ENCODE measurements at places on chromosomes 5 and 9.

- DNase-seq: no peak
These were observed 235.0 kb downstream of the FANCC start for GRCh38 chr9:95082401-95083084.

- no peak for DNase-seq
These were observed 75.1 kb upstream of the PANK3 start for GRCh38 chr5:168654211-168654721.

DNA sequence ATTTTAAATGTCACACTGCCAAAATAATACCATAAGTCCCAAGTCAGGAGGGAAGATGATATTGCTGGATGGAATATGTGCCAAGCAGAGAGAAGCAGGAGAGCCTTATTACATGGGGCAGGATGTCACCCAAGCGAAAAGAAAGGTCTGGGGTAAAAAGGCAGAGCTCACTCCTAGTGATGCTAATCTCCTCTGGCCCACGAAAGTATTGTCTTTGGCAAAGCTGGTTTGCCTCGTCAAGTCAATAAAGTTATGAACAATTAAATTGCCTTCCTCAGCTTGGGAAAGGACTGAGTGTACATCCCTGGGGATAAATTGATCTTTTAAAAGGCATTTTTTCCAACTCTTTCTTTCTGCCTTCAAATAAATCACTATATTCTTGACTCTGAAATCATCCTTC, 220.6 kb downstream of the DMAC1 start:
- no peak for DNase-seq

DNA sequence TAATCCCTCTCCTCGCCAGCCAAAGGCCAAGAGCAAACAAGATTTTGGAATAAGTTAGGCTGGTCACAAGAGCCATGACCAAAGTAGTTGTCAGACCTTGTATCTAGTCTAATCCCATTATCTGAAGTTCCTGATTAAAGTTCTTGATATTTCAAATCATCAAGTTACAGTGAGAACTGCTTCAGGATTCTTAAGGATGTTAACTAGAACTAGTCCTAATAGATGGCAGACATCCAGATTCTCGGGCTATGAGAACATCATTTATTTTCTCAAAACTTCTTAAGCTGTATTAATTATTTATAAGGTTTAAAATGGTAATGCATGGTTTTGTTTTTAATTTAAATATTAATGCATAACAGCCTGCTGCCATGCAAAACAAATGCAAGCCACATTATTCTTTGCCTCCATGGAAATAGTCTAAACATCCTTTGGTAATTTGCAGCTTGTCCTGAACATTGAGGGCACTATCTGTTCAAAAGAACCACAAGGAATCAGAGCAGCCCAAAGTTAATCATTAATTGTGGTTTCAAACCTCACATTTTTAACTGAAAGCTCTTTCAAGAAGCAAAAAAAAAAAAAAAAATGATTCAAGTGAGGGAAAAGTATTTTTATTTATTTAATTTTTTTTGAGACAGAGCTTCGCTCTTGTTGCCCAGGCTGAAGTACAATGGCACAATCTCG, 95.1 kb downstream of the TTC39B start:
- peak; percentile 84 for DNase-seq

Data from NCI-H526 treated with DMSO at 0.1 percent for 48 hours (cell line).